ENCODE measurements at places on chromosomes 16 and 17. TPM values are rescaled to one million over a fixed set of nuclear protein-coding genes. Genes with fewer than 3 reads are reported as not detected.

The PRDM7 gene
- not detected for total RNA-seq

The KRTAP4-6 gene
- total RNA-seq: not detected

The PHLPP2 gene
- total RNA-seq: 2.3 TPM

The SPNS1 gene
- total RNA-seq: 22.8 TPM

The CLDN9 gene
- not detected for total RNA-seq

The KRT25 gene
- total RNA-seq: not detected

The KIF2B gene
- not detected for total RNA-seq

The CLEC3A gene
- not detected for total RNA-seq

The C17orf107 gene
- 0.17 TPM for total RNA-seq

The RAB11FIP4 gene
- 5.5 TPM for total RNA-seq

The KRTAP4-9 gene
- total RNA-seq: not detected

All from Daoy (cell line).